Esophagus mucosa (tissue), 1 donor: ENCODE measurements at places on chromosomes 7 and 10. TPM values are rescaled to one million over a fixed set of nuclear protein-coding genes. Genes with fewer than 3 reads are reported as not detected.
A peak's percentile ranks its signal among the peaks of the same experiment; 100 is the strongest.

GRCh38 chr10:29810816-29811215, 176.0 kb upstream of the SVIL start:
- no peak for ATAC-seq

- ATAC-seq, result no peak
These were observed 9.4 kb downstream of the EBF3 start for GRCh38 chr10:129954492-129955315.

DNA sequence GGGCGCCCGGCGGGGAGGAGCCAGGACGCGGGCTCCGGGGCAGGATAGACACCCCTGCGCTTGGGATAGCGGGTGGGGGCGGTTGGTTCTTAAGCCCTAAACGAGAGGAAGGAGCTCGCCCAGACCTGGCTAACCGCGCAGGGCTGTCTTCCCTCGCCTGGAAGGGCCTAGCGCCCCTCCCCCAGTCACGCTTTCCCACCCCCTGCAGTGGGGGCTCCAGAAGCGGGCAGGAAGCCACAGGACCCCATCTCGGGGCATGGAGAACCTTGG, 6.5 kb downstream of the SHH start:
- ATAC-seq, result no peak

DNA sequence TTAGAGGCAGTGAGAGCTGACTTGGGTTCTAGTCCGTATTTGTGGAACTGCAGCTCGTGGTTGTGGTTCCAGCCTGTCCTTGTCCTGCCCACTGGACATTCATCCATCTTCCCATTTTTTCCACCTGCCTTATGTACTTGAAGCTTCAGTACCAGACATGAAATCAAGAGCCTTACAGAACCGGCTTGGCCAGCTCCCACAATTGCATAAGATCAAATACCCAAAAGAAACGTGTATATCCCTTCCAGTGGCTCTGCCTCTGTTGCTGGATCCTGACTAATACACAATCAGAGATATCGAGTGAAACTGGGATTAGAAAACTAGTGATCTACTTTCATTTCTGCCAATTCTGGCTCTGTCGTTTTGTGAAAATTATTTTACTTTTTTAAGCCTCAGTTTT, 23.8 kb upstream of the LIPA start:
- peak; percentile 68 for ATAC-seq

DNA sequence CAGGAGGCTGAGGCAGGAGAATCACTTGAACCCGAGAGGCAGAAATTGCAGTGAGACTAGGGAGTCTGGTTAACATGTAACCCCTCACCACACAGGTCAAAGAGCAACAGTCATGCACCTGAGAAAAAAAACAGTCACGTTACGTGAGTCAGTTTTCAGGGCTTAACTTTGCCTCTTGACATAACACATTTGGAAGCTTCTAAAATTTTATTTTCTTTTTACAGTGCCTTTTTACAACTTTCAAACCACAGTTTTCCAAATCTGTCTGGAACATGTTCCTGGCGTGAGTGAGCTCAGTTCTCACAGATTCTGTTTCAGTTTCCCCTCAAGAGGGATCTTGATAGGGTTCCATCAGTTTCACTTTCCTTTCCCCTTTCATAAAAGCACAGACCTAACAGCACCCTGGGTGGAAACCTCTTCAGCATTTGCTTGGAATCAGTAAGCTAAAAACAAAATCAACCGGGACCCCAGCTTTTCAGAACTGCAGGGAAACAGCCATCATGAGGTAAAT, 4.4 kb downstream of the IFIT3 start:
- ATAC-seq, result peak; percentile 51

DNA sequence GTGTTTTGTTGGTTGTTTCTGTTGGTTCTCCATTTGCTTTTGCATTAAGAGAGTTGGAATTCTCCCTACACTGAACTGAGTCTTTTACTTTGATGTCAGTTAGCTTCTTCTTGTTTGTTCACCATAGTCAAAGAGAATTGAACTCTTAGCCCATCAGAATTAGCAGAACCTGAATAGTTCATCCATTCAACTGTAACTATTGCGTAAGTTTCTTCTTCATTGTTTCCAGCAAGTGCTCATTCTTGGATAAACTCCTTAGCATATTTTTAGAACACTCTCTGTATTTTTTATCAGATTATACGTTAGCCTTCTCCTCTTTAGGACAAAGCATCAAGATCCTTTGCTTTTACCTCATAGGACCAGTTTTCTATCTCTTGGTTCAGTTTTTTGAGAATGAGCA, 128.4 kb upstream of the RAB11FIP2 start:
- no peak for ATAC-seq

- ATAC-seq, result peak; percentile 23
These were observed 25.0 kb downstream of the MAPK8 start for GRCh38 chr10:48331436-48331835.

- peak; percentile 97 for ATAC-seq
These were observed at the start of gene HOGA1 for GRCh38 chr10:97584060-97584797. TSS of gene HOGA1 (plus strand) at chr10:97584389. CDS start at chr10:97584704, 315 bp downstream.

SGCE gene
- total RNA-seq, result 1.2 TPM

CYP26C1 gene
- total RNA-seq, result not detected

NET1 gene
- total RNA-seq, result 182 TPM
